Right ventricle myocardium inferior (tissue), 1 donor: ENCODE measurements at places on chromosomes 4 and X.

- no peak for DNase-seq
Measured at GRCh38 chr4:30863021-30863420, 142.9 kb downstream of the PCDH7 start.

DNA sequence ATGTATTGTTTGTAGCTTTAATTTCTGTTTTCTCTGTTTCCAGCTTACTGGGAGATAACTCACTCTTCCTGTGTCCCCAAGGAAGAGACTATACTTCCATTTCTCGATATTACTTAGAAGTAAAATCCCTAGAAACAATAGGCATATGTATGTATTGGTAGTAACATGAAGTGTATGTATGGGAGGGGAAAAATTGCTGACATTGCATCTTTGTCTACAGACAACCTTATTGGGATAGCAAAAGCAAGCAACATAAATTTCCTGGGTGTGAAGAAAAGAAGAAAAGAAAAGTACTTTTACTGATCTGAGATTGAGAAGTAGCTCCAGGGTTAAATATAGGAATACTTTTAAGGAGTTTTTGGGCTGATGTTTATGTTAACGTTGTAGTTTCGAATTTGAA is 15.4 kb downstream of the AP1AR start:
- no peak for DNase-seq

- DNase-seq = no peak
Measured at GRCh38 chrX:136694431-136695087, 46.6 kb downstream of the CD40LG start.

GRCh38 chr4:19429684-19430083 is 822.0 kb upstream of the SLIT2 start:
- DNase-seq = no peak

GRCh38 chr4:25012655-25013054 is 18.1 kb downstream of the LGI2 start:
- no peak for DNase-seq

DNA sequence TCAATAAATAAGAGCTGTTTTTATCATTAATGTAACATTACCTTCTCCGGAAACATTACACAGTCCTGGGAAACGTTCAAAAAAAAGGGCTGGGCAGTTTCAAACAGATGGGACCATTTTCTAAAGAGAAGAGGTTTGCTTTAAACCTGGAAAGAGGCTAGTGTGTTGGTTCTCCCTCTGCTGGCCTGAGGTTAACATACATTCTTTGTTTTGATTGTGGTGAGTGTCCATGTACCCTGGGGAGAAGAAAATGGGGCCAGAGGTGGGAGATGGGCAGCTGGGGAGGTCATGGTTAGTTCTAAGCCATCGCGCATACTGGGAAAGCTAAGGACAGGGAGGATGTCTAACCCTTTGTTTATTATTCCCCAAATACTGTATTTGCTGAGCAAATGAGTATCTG is 194.7 kb downstream of the CPEB2 start:
- DNase-seq = no peak
